ENCODE measurements at places on chromosomes 2 and 18.

DNA sequence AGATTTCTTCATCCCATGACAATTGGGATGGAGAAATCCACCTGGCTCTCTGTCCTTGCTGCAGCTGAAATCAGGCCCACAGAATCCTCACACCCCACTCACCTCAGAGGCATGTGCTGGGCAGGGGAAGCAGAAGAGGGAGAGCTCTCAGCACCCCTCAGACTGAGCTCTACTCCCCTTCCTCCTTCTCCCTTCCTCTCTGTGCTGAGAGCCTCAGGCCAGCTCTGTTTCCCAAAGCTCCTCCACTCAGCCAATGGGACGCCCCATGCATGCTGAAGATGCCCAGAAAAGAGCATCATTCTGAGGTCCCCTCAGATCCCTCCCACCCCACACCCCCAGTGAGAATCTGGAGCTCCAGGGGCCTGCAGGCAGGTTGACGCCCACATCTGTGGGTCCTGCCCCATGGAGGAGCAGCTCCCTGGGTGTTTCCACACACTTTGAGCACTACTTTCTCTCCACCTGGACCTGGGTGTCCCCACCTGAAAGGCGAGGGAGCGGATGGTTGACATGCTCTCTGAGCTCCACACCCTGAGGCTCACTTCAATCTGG, 637.7 kb upstream of the ID2 start:
- DNase-seq, result no peak

- DNase-seq, result no peak
Observed at GRCh38 chr2:140918426-140918825, 1212.4 kb downstream of the LRP1B start.

DNA sequence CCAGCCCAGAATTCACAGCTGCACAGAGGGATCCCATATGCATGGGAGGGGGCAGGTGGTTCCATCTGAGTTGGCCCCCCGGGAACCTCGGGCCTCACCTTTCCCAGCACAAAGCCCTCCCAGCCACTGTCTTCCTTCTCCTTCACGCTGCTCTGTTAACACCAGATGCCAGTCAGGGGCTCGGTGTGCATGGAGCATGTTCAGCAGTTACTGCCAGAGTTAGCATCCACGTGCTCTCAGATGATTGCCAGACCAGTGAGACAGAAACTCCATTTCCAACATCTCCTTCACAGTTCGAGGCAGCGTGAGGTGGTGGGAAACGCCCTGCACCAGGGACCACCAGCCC, 101.0 kb downstream of the PTGR3 start:
- no peak for DNase-seq

- no peak for DNase-seq
Observed at GRCh38 chr18:58556331-58557007, 72.4 kb downstream of the ALPK2 start.

DNA sequence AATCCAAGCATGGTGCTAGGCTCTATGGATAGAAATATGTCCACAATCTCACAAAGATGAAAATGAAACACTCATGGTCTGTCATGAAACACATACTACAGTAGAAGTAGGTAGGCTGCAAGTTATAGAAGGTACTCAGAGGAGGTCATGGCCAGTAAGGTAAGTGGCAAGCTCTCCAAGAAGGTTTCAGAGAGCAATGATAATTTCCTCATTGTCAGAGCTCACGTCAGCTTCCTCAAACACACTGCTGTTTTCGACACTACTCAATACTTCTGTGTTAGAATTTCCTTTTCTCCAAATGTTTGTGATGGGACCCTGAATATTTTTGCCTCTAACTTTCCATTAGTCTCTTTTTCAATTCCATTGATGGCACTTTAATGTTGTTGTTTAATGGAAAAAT, 25.5 kb downstream of the CCDC141 start:
- DNase-seq, result no peak

GRCh38 chr2:24723665-24724064, 69.5 kb downstream of the PTRHD1 start:
- no peak for DNase-seq

DNA sequence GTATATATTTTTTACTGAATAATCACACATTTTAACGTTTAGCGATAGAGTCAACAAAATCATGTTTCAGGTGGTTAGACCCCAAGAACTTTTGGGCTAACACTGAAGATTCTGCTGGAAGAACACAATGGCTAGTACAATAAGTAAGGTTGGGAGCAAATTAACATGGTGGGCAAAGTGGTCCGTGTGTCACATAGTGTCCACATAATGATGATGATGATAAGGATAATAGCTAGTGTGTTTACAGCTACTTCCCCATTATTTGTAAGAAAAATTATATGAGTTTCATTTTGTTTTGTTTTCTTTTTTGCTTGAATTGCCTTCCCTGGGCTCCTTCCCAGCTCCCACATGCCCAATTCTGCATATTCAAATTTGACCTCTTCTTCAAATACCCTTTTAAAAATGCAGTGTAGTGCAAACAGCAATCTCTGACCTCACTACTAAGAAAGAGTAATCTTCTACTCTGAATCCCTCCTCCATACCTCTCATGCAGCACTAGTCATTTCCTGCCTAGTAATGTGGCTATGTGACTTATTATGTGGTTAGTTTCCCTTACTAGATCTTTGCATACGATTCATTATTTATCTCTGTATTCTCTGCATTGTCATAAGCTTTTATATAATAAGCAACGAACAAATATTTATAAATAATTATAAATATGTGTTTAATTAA, 16.9 kb upstream of the VPS54 start:
- DNase-seq, result no peak

Measured in natural killer cell treated with Interleukin-12 subunit alpha and Interleukin-12 subunit beta and Interleukin-15 and Interleukin-18, amount 100 ng/mL, for 72 hours (primary cell).